ENCODE measurements at places on chromosomes 5 and 9.

DNA sequence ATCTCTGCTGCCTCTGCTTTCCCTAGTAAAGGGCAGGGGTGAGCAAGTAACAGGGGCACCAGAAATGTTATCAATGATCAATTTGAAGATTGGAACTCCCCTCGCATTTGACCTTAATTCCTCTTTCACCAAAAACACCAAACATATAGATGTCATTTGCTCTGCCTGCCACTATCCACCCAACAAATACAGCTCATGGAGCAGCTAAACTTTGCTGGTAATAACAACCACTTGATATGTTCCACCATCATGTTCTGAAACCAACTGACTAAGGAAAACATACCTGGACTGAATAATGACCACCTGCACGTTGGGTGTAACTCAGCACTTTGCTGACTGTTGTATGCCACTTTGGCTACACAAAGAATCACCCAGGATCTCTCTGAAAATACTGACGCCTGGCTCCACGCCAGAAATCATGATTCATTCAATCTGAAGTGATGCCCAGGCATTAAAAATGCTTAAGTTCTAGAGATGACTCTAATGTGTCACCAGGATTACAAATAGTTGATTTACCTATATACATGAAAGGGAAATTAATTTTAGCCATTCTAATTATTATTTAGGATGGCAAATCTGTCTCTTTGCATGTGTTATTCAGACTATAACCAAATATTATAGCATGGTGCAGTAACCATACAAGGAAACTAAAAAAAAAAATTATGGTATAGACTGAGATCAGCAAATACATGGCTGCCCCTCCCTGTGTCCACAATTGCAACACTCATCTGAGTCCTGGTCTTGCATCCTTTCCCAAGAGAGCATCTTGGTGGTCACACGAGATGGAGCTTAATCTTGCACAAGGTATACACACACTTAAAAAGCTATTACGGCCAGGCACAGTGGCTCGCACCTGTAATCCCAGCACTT, 43.1 kb upstream of the TTC39B start:
- no peak for ATAC-seq

- no peak for ATAC-seq
Measured at GRCh38 chr5:154165886-154166285, 24.6 kb upstream of the GALNT10 start.

DNA sequence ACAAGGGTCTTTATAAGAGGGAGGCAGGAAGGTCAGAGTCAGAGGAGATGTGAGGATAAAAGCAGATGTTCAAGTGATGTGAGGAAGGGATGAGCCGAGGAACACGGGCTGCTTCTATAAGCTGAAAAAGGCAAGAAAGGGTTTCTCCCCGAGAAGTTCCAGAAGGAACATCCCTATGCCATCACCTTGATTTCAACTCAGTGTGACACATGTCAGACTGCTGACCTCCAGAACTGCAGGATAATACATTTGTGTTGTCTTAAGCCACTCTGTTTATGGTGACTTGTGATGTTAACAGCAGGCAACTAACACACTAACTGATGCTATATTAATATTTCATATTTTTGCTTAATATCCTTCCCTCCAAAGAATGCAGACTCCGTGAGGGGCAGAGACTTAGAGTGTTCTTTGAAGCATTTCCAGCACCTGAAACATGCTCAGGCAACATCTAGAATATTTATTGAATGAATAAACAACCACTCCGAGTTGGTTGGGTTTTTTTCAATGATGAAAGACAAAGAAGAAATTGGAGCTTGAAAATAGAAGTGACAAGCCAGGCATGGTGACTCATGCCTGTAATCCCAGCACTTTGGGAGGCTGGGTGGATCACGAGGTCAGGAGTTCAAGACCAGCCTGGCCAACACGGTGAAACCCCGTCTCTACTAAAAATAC, 77.6 kb upstream of the ADRA1B start:
- ATAC-seq = no peak

DNA sequence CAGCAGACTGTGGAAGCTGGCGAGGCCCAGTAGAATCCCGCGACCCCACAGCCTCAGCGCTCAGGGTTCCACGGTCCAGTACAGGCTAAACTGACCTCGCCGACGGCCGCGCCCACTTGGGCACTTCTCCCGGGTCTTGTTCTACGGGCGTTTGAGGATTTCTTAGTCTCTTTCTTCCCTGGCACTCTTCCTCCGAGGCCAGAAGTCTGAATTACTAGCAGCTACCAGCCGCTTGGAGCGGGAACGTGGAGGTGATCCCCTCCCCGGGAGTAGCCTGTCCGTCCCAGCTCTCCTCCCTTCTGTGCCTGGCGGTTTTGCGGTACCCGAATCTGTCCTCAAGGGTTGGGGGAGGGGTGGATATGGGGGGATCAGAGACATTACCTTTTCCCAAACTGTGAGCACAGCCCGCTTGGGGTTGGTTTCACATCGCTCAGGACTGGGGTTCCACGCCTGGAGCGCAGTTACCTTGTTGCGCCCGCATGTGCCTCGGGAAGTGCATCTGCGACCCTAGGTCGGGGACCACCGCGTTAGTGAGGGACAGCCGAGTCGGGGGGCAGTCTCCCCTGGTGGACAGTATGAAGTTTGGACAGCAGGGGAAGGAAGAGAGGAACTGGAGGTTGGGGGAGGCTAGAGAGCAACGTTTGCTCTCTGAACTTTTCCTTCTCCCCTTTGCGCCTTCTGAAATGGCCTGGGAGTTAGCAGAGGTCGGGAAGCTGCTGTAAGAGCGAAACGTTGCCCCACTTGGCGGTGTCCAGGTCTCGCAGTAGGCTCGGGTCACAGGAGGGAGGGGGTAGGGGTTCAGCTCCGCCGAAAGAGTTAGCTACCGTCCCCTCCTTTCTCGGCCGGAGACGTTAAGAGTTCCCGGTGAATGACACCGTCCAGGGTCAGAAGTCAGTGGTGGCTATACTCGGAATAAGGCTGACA, 190.8 kb downstream of the MEF2C start:
- no peak for ATAC-seq

DNA sequence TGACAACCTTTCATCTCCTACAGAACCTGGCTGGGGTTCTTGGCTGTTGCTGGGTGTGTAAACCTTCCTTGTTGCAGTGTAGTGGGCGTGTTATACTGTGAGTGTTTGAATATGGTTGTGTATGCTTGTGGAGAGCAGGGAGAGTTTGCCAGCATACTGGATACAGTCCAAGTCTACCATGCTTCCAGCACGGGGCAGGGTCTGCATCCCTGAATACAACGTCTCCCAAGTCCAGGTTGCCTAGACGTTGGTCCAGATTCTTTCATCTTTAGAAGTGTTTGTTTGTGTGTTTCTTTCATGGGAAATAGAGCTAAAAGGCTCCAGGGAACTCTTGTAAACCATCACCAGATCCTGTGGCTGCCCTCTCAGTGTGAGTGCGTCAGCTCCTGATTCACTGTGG, 46.4 kb downstream of the SYK start:
- no peak for ATAC-seq

- ATAC-seq = no peak
Measured at GRCh38 chr5:1010181-1010510, 1.5 kb downstream of the NKD2 start.

DNA sequence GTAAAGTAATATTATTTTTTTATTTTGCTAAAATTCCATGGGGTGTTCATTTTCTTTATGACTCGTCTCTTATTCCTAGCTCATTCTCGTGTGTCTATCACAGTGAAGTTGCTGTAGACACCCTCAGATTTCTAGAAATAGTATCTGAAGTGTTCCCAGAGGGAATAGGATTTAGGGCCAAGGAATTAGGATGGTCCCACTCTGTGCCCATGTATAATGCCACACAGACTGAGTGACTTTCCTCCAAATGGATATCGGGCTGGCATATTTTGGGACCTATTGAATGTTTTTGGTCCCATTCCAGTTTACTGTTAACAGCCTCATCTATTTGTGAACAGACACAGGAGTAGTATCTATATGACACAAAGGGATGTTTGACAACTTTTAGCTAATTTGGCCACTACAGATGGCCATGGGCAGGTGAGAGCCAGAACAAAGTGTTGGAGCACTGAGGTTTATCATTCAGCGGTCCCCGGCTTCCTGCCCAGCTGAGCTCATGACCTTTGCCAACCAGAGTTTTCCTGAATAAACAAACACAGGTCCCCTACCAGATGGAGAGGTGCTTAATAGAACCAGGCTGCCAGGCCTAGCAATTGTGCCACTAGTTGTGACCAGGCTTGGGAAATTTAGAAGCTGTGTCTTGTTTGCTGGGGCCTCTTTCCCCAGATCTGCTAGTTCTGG, 46.9 kb downstream of the MAP1B start:
- no peak for ATAC-seq

DNA sequence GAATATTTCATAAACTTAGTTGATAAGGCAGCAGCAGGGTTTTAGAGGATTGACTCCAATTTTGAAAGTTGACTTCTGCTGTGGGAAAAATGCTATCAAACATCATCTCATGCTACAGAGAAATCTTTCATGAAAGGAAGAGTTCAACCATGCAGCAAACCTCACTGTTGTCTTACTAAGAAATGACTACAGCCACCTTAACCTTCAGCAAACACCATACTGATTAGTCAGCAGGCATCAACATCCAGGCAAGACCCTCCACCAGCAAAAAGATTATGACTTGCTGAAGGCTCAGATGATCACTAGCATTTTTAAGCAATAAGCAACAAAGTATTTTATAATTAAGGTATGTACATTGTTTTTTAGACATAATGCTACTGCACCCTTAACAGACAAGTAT, 7.6 kb downstream of the TMEM174 start:
- ATAC-seq = no peak

GRCh38 chr5:3778000-3778550, 182.4 kb downstream of the IRX1 start:
- no peak for ATAC-seq

GRCh38 chr9:79764374-79764773, 192.6 kb downstream of the TLE4 start:
- ATAC-seq = peak; percentile 87

GRCh38 chr5:35753500-35753899, 103.2 kb upstream of the IL7R start:
- ATAC-seq = no peak

GRCh38 chr5:56876327-56876726, 33.1 kb upstream of the SETD9 start:
- no peak for ATAC-seq

GRCh38 chr5:178094345-178094744, 19.0 kb upstream of the N4BP3 start:
- ATAC-seq = no peak

DNA sequence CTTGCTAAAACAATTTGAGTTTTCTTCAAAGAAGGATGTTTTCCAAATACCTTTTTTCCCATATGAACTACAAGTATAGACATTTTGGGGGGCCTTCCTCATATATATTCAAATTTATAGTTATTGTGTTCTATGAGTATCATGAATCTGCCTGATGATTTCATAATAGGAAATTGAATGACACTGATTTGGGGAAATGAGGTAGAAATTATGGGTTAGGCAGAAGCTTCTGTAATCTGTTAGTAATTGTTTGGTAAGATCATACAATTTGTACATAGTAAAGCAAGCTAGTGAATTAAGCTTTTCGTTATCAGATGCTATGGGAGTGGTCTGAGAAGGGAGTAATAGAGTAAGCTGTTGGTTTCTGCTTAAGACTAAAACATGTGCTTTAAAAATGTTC, 98.0 kb downstream of the TRIO start:
- ATAC-seq = no peak

DNA sequence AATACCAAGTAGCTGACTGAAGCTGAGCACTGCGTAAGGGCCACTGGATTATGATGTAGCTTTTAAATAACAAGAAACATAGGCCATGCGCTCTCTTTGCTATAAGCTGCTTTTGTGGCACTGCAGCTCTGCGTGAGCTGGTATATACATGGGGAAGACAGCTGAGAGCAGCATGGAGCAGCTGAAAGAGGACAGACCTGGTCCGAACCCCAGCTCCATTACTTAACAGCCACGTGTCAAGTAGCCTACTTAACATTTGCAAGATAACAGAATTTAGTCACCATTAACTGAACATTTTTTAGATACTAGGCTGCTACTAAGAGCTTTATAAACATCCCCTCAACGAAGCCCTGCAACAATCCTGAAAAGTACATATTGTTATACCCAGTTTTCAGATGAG, 69.3 kb downstream of the PTPN3 start:
- no peak for ATAC-seq

DNA sequence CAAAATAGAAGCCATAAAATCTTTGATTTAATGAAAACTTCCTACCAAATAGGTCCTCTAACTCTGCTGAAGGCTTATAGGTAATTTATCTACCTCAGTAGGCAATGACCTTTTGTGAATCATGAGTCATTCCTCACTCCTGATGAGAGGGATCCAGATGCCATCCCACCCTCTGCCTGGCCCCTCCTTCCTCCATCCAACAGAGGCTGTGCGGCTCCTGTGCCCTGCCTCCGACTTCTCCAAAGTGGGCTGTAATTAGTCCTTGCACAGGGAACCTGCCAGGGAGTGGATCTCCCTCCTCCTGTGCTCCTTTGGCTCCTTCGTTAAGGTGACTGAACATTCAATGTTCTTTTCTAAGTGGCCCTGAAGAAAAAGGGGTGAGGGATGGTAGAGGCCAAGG, 213.9 kb upstream of the TBCA start:
- ATAC-seq = no peak

- ATAC-seq = no peak
Measured at GRCh38 chr5:138252944-138253343, 21.5 kb downstream of the GFRA3 start.

- peak; percentile 78 for ATAC-seq
Measured at GRCh38 chr9:69946800-69947437, 96.7 kb upstream of the MAMDC2 start.

DNA sequence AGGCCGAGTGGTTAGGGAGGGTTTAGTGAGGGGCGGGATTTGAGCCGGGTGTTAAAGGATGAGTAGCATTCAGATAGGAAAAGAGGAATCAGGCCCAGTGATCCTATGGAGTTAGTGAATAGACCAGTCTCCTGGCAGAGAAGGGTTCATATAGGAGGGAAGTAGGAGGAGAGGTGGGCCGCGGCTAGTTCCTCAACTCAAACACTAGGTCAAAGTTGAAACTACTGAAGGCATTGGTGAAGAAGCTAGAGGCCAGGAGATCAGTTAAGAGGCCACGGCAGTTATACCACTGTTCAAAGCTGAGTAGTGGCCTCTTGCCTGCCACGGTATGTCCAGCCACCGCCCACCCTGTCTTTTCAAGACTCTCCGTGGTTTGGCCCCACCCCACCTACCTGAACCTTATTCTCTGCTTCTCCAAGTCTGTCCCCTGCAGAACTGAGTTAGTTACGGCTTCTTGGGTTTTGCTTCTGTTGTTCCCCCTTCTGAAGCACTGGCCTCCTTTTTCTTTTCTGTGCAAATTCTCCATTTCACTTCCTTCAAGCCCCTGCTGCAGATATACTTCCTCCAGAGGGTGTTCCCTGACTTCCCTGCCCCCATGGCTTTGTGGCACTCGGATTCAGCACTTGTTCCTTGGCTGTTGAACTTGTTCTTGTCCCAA, 1.8 kb downstream of the ZBTB34 start:
- ATAC-seq = no peak

DNA sequence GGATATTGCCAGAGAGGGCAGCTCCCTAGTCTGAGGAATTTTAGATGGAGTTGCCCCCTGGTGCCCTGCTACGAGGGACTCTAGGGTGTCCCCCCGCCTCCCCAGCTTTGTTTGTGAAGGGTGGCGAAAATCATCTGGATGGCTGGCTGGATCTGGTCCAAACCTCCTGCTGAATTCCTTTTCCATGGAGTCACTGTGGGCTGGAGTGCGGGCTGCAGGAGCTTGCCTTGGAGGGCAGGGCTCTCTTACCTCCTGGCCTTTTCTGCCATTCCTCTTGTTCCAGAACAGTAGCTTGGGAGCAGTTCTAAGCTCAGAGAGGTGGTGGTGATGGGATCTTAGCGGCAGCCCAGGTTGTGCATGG, 2.1 kb downstream of the SYNPO start:
- ATAC-seq = peak; percentile 63
